Caco-2 (cell line): ENCODE measurements at places on chromosomes 7 and 10.
A peak's percentile ranks its signal among the peaks of the same experiment; 100 is the strongest.

DNA sequence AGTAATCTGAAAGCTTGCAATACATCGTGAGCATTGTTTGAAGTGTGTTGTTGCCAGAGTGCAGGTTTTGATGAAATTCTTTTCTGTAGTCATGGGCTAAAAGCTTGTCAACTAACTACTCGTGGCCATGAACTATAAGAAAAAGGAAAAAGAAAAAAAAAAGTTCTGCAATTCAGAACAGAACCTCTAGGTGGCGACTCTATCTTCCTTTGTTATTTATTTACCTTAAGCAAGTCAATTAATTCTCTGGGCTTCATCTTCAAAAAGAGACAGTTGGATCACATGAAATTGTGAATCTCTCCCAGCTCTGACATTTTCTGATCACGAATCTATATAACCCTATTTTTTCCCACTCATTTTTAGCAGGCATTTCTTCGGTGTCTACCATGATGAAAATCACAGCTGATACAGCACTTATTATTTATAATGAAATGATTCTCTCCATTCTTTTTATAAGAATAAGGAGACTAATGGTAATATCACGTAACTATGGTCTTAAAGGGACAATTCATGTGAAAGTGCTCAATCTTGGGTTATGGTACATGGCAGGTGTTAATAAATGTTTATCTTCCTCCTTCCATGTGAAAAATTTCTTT, 18.8 kb downstream of the TMEM196 start:
- no peak for DNase-seq

GRCh38 chr7:112423987-112424386, 26.3 kb upstream of the IFRD1 start:
- DNase-seq: no peak

DNA sequence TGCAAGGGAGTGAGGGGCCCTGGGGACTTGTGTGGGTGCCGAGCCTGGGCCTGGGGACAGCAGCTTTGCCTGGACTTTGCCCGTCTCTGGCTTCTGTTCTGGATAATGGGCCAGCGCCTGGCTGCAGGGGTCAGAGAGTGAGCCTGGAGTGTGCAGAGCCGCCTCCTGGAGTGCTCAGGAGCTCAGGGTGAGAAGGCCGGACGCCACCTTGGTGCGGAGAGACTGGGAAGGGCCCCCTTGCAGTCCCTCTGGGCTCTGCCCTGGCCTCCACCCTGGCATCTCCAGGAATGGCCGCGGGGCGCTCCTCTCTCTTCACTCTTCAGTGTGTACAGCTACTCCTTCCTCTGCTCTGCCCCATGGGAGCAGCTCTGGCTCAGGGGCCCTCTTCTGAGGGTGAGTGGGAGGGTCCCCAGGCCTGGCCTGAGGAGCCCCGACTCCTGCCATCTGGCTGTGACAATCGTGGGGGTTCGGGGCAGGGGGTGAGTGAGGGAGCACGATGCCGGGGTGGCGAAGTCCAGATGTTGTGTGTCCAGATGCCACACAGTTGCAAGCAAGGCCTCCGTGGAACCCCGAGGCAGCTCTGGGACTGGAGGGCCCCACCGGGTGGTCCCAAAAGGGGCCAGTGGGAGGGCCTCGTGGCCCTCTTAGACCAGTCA, 187.1 kb downstream of the DNAJB6 start:
- DNase-seq: no peak

DNA sequence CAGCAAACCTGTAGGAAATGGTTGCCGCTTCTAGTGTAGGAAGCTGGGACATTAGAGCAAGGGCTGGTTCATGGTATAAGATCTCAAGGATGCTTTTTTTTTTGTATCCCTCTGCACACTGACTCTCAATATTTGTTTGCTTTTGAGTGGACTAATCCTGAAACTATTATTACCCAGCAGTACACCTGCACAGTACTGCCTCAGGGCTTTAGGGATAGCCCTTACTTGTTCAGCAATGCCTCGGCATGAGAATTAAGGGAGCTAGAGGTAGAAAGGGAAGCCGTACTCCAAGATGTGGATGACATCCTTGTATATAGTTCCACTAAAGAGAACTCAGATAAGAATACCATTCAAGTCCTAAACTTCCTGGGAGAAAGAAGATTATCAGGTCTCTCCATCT, 70.5 kb downstream of the COPG2 start:
- DNase-seq: no peak

GRCh38 chr7:39295796-39296195, 270.4 kb upstream of the YAE1 start:
- DNase-seq: no peak

DNA sequence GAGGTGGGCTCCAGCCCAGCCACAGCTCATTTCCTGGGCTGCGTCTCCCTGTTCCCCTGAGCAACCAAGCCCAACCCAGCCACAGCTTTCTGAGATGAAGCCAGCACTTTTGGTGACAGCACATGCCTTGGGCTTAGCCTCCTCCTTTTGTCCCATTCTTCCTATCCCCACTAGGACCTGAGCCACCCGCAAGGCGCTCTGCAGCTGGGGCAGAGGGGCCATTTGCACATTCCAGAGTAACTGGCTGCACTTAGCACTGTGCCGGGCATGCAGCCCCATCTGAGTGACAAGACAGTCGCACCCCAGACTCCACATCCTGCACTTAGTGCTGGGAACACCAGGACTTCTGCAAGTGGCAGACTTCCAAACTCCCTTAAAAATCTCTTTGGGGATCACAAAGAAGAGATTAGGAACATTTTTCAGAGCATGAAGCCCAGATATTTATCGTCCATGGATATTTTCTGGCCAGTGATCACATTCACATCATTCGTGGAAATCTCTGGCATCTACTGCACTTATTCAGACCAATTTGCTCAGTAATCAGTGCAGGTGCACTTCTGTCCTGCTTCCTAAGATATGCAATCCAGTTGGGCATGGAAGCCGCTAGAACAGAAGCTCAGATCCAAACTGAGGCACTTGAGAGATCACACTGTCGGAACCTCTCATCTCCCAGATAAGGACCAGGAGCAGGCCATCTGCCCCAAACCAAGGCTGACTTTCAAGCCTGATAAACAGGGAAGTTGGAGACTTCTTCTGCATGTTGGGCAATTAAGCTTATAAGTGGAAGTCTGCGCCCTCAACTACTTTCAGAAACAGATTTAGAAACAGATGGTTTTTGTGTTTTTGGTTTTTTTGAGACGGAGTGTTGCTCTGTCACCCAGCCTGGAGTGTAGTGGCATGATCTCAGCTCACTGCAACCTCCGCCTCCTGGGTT, 26.4 kb downstream of the CHST15 start:
- no peak for DNase-seq

- DNase-seq: no peak
Observed at GRCh38 chr7:99672573-99672972, 7.2 kb downstream of the CYP3A5 start.

DNA sequence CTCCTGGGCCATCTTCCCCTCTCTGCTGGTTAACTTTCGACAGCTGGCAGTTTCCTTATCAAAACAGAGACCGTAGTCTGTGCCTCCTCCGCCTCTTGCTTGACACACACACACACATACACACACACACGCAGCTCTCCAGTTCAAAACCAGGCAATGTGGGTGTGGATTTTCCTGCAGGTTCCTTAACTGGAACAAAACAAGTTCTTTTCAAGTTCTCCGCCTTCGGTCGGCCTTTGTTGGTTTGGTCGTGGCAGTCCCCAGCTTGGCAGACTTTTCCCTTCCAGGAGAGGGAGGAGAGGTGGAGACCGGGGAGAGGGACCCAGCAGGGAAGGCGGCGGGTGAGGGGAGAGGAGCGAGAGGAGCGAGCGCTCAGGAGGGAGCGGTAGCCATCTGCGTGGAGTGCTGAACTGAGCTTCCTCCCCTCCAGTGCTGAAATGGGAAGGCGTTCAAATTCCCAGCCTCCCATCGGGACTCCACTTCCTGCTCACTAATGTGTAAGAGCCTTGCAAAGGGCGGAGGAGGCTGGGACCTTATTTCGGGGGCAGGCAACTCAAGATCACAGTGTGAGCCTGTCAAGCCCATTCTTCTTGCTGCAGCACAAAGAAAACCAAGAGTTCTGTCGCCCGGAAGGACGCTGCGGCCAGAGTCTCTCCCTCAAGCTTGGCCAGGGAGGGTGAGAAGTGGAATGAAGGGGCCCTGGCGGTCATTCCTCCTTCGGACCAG, 120.6 kb downstream of the PRPF18 start:
- DNase-seq: peak; percentile 82

GRCh38 chr7:127905491-127906330, 125.5 kb downstream of the LRRC4 start:
- no peak for DNase-seq

DNA sequence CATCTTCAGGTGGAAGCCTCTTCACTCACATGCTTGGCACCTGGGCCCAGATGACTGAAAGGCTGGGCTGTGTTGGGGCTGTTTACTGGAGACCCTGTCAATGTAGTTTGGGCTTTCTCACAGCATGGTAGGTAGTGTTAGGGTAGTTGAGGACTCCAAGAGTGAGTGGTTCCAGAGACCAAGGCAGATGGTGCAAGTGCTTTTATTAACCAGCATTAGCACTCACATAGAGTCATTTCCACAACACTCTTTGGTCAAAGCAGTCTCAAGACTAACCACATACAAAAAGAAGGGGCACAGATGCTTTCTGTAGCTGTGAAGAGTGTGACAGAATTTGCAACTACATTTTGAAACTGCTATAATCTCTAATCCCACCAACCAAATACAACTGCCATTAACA, 135.0 kb downstream of the RTKN2 start:
- DNase-seq: no peak

GRCh38 chr10:117131376-117132327, 6.4 kb downstream of the VAX1 start:
- DNase-seq: peak; percentile 11

GRCh38 chr7:50665403-50666123, 100.4 kb upstream of the DDC start:
- no peak for DNase-seq

- no peak for DNase-seq
Observed at GRCh38 chr10:1229116-1229515, 172.9 kb downstream of the WDR37 start.

DNA sequence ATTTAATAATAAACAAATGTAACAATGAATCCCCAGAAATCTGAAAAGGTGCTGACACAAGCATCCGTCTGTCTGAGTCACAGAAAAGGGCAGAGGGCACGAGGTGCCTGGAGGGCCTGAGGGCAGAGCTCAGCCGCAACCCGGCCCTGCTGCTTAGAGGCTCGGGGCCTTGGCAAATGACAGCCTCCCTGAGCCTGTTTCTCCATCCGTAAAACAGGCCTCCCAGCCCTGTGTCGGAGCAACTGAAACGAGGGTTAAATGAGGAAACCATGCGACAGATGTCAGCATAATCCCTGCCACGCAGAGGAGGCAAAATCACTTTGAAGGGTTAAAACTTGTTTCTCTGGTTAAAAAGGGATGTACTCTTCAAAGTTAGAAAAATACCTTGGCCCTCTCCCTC, 24.9 kb downstream of the NUDT1 start:
- no peak for DNase-seq

DNA sequence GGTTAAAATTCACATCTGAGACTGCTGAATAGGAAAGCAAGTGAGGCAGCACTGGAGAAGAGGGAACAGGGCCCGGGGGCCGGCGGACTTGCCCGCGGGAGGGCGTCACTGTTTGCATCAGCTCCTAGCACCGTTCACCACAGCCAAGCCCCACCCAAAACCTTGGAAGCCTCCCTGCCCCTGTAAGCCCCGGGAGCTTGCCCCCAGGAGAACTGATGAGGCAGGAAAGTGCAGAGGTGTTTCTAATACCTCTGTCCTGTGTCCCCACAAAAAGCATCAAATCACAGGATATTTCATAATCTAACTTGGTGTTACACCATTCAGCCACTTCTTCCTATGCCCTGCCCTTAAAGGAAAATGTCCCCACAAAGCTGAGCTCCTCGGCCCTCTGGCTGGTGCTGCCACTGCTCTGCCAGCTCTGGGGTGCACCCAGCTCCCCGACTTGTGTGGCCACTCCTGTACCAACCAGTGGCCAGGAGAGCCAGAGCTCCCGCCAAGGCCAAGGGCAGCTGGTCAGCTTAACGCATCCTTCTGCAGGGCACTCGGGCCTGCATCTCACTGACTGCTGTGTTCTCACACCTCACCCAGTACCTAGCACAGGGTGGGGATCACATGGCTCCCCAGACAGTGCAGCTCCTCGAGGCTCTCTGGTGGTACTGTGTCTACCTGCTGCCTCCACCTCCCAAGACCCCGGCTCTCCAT, 47.3 kb upstream of the CNPY1 start:
- no peak for DNase-seq

GRCh38 chr7:4479367-4480039, 202.6 kb upstream of the FOXK1 start:
- DNase-seq: peak; percentile 69

DNA sequence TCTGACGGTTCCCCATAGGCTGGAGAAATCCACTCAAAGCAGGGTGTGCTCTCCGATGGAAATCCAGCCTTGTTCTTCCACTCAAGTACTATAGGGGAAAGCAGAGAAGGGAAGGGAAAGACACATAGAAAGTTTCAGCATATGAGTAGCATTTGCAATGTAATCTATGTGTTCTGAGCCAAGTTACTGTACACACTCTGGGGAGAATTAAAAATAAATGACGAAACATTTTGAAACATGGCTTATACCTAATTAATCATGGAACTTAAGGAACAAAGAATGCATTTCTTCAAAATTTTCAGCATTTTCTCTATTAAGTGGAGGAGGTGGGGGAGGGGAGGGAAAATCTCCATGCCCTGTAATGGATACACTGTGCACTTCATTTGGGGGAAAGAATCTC, 198.1 kb upstream of the HABP2 start:
- no peak for DNase-seq

- no peak for DNase-seq
Observed at GRCh38 chr10:69307434-69307833, 29.1 kb downstream of the HK1 start.

DNA sequence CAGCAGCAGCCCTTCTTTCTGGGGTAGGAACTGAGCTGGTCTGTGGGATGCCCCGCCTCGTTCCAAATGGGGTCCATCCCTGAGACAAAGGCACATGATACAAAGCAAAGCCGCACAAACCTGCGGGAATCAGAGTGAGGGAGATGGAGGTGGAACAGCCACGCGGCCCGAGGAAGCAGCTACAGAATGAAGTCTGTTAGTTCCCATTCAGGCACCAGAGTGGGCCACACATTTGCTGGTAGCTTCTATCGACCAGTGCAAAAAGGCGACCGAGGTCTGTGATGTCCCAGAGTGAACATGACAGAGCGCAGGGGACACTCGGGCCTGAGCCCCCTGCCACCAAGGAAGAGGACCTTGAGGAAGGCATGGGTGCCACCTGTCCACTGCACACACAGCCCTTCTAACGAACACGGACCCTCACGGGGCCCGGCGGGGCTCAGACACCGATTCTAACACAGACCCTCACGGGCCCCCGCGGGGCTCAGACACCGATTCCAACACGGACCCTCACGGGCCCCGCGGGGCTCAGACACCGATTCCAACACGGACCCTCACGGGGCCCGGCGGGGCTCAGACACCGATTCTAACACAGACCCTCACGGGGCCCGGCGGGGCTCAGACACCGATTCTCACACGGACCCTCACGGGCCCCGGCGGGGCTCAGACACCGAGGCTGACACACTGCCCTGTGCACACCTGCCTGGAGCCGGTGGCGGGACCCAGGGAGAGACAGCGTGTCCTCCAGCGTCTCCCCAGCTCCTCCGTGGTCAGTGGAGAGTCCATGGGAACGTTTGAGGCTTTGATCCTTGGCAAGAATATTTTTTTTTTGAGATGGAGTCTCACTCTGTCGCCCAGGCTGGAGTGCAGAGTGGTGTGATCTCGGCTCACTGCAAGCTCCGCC, 32.8 kb upstream of the FAM20C start:
- no peak for DNase-seq
